ENCODE measurements at places on chromosomes 2 and 18. TPM values are rescaled to one million over a fixed set of nuclear protein-coding genes. Genes with fewer than 3 reads are reported as not detected.

Gene MYCN
- total RNA-seq, result not detected

Gene TXNDC2
- total RNA-seq, result 0.18 TPM

Gene IL36B
- not detected for total RNA-seq

- DNase-seq, result no peak
- H3K4me1 ChIP-seq, result peaks cover 11% of the 10 kb centered on the region
- H3K4me3 ChIP-seq, result no peak overlapping the region
- no peaks in the 10 kb centered on the region for H3K36me3 ChIP-seq
Observed at GRCh38 chr2:100739735-100740432, 80.1 kb upstream of the NPAS2 start.

GRCh38 chr2:137770166-137770565, 194.1 kb upstream of the HNMT start:
- H3K36me3 ChIP-seq, result no peaks in the 10 kb centered on the region
- H3K4me1 ChIP-seq, result no peaks in the 10 kb centered on the region

DNA sequence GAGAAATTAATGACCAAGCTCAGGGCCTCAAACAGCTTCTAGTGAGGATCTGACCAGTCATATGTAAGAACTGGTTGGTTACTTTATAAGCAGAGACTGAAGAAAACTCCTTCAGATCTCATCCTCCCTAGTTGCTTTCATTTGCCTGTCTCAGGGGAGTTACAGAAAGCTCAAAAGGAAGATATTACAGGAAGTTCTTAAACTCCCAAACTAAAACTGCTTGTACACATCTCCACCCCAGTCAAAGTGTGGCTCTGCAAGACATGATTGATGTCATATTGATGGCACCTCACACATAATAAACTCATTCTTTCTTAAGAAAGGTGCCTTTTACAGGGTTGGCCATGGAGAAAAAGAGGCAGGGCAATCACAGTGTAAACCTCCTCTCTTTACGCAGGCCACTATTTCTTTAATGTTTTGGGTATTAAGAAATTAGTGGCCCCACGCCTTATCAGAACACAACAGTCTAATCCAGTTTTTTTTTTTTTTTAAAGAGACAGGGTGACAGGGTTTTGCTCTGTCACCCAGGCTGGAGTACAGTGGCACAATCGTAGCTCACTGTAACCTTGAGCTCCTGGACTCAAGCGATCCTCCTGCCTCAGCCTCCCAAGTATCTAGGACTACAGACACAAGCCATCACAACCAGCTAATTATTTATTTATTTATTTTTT, 62.6 kb upstream of the STK17B start:
- DNase-seq, result peak; percentile 27
- no peak overlapping the region for H3K4me3 ChIP-seq
- peaks cover 8% of the 10 kb centered on the region for H3K4me1 ChIP-seq
- no peaks in the 10 kb centered on the region for H3K27me3 ChIP-seq

- no peak overlapping the region for H3K4me3 ChIP-seq
- DNase-seq, result no peak
- no peak overlapping the region for H3K27ac ChIP-seq
- no peaks in the 10 kb centered on the region for H3K4me1 ChIP-seq
Observed at GRCh38 chr2:23241121-23241520, 143.9 kb upstream of the KLHL29 start.

GRCh38 chr2:42569883-42570282, 1.5 kb downstream of the MTA3 start:
- peak overlapping the region; percentile 91 for H3K4me3 ChIP-seq
- H3K27ac ChIP-seq, result no peak overlapping the region
- peaks cover 11% of the 10 kb centered on the region for H3K36me3 ChIP-seq
- no peak for DNase-seq
- no peaks in the 10 kb centered on the region for H3K27me3 ChIP-seq
- peaks cover 11% of the 10 kb centered on the region for H3K4me1 ChIP-seq

DNA sequence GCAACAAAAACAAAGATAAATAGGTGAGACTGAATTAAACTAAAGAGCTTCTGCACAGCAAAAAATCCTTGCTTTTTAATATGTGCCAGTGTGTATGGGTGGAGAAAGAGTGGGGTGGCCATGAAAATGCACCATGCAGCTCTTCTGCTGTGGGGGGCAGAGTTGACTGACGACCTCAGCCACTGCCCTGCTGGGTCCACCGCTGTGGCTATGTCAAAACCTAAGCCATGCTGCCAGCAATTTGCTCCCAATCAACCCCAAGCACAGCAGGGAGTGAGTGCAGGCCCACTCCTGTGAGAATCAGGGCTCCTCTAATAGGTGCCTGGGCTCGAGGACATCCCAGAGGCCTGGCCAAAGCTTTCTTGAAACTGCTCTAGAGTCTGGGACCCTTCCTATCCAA, 235.6 kb upstream of the RBBP8 start:
- no peak overlapping the region for H3K4me3 ChIP-seq
- no peak for DNase-seq
- no peaks in the 10 kb centered on the region for H3K27me3 ChIP-seq
- no peak overlapping the region for H3K27ac ChIP-seq
- peaks cover 12% of the 10 kb centered on the region for H3K4me1 ChIP-seq
- no peaks in the 10 kb centered on the region for H3K36me3 ChIP-seq

DNA sequence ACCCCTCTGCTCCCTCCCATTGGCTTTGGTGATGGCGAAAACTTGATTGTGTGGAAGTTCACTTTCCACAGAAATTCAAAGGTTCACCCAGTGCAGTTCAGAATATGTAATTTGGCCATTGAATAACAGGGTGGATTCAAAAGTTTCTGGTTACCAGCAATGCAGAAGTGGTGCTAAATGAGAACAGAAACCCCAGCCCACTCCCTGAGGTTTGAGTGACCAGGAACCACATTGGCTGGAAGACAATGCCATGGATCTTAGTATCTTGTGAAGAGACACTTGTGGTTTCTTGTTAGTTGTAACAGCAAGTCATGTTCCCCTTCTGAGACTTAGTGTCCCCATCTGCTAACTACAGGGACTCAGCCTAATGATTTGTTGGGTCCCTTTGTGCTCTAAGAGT, 49.8 kb downstream of the QPCT start:
- no peaks in the 10 kb centered on the region for H3K27me3 ChIP-seq
- peaks cover 15% of the 10 kb centered on the region for H3K4me1 ChIP-seq
- H3K4me3 ChIP-seq, result no peak overlapping the region
- no peak overlapping the region for H3K27ac ChIP-seq
- no peaks in the 10 kb centered on the region for H3K36me3 ChIP-seq

DNA sequence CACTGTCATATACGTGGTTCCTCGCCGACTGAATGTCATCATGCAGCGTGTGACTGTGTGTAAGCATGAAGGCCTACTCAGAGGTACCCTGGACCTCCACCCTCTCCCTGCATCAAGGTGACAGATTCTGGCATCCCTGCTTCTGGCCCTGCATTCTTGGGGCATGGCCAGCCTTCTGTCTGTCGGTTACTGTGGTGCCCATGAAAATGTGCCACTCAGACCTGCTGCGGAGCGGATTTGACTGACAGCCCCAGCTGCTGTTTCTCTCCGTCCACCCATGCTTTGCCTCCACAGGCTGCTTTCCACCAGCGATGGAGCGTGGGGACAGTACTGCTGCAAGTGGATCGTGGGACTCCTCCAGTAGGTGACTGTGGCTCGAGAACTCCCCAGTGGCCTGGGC, 9.6 kb downstream of the TMEM177 start:
- H3K4me1 ChIP-seq, result peaks cover 3% of the 10 kb centered on the region
- H3K27ac ChIP-seq, result no peak overlapping the region
- DNase-seq, result no peak
- no peaks in the 10 kb centered on the region for H3K36me3 ChIP-seq

DNA sequence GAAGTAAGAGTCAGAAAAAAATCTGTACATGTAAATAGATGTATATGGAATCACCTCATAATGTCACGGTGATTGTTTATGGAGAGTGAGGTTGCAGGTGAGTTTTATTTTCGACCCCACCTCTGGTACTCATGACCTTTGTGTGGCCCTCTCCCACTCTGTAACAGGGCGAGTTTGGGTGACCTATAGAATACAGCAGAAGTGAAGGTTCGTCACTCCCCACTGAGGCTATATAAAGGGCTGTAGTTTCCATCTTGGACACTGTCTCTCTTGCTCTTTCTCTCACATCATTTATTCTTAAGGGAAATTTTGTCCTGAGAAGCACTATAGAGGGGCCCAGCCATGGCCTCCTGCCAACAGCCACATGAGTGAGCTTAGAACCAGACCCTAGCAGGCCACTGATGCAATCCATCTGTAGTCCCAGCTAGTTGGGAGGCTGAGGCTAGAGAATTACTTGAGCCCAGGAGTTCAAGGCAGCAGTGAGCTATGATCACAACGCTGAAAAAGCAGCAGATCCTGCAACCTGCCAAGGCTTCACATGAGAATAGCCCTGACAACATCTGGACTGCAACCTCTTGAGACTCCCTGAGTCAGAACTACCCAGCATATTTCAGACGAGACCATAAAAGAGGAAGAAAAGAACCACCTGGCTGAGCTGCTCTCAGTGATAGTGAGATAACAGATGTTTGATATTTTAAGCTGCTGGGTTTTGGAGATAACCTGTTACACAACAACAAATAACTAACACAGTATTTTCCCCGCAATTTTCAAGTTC, 74.3 kb upstream of the SLC1A4 start:
- H3K27me3 ChIP-seq, result peaks cover 29% of the 10 kb centered on the region
- no peaks in the 10 kb centered on the region for H3K4me1 ChIP-seq
- H3K4me3 ChIP-seq, result no peak overlapping the region
- peak; percentile 68 for DNase-seq
